ENCODE measurements at places on chromosomes 6 and 20. TPM values are rescaled to one million over a fixed set of nuclear protein-coding genes. Genes with fewer than 3 reads are reported as not detected.

GRCh38 chr6:19851241-19852089, 14.3 kb downstream of the ID4 start:
- DNase-seq, result peak; percentile 38

GRCh38 chr6:83061190-83061589, 4.5 kb downstream of the UBE3D start:
- DNase-seq, result no peak

DNA sequence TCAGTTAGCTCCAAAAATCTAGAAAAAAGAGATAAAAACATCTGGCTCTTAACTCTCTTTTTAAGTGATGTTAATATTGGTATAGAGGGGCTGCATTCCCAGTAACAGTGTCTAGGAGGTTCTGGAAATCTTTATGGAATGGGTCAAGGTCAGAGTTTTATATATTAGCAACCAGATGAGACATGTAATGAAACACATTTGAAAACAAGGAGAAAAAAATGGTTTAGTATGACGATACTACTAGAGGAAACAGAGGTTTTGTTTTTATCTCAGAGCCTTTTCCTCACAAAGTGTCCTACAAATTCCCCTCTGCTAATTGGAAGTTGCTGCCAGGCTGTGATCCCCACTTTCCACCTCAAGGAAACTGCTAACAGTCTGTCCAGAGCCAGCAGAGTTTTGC, 100.6 kb upstream of the ISM1 start:
- no peak for DNase-seq

- DNase-seq, result no peak
These were observed 17.8 kb upstream of the FOXC1 start for GRCh38 chr6:1591926-1592325.

DNA sequence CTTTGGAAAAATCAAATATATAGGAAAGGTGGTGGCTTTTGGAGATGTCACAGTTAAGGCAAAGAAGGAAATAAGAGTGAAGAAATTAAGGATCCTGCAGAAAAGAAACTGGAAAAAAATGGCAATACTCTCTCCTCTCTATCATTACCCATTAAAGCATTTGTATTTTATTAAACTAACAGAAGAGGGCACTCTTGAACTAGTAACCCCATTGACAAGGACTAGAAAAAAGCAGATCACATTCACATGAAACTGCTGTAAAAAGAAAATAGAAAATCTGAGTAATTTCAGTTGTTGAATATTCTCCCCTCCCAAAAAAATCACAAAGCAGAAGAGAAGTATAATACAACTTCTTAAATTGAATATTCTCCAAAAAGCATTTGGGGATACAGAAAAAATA, 104.1 kb upstream of the SLC35B3 start:
- no peak for DNase-seq

- DNase-seq, result no peak
These were observed 3.9 kb upstream of the BPIFA2 start for GRCh38 chr20:33163856-33164762.

Gene TMEM151B
- 0.71 TPM for total RNA-seq

Gene SLC24A3
- total RNA-seq, result 0.89 TPM

Gene TGM2
- 190 TPM for total RNA-seq

Gene MLIP
- 1.8 TPM for total RNA-seq

Gene CLPSL2
- total RNA-seq, result not detected

Gene ARFGEF3
- 6.9 TPM for total RNA-seq

Data from adrenal gland (tissue), 19 donors.